ENCODE measurements at places on chromosomes 12 and 14. TPM values are rescaled to one million over a fixed set of nuclear protein-coding genes. Genes with fewer than 3 reads are reported as not detected.
A peak's percentile ranks its signal among the peaks of the same experiment; 100 is the strongest.

GRCh38 chr12:95607642-95608041 is 56.4 kb upstream of the USP44 start:
- no peak for DNase-seq

GRCh38 chr12:4648104-4648500 is 749 bp downstream of the AKAP3 start:
- no peak for DNase-seq

DNA sequence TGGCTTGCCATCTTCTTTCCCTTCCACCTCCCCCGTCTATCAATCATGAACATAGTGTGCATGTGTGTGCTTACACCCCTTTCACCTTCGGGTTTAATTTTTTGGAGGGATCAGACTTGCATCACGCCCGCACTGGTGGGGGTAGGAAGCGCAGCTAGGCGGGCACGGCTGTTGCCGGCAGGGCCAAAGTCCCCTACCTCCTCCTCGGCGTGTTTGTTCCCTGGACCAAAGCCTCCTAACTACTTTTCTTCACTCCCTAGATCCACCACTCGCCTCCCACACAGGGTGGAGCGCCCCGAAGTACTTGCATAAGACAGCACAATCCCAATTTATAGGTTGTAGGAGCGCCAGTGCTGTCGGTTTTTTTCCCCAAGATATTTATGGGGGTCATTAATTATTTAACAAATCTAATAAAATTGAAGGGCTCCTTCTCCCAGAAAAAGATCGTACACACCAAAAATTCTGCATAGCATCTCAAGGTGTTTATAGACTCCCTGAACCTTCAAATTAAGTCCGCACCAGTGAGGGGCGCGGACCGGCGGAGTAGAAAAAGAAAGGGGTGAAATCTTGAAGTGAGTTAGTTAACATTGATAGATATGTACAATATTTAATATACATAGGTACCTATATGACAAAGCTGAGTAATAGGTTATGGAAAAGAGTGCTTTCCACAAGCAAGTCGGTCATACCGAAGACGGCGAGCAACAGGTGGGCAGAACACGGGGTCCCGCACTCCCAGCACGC is 717 bp downstream of the PKP2 start:
- no peak for DNase-seq

Gene FGF6
- total RNA-seq: not detected

Gene GRIN2B
- not detected for total RNA-seq

Gene TCL1A
- total RNA-seq: not detected

Gene MDP1
- 15.7 TPM for total RNA-seq

Gene MYO1H
- total RNA-seq: 0.88 TPM

Gene ADCY6
- 125 TPM for total RNA-seq

GRCh38 chr12:64127811-64128210 is 94.3 kb downstream of the KICS2 start:
- DNase-seq: no peak

GRCh38 chr12:114835031-114835430 is 151.1 kb upstream of the TBX3 start:
- no peak for DNase-seq

- no peak for DNase-seq
These were observed 205.3 kb upstream of the SFSWAP start for GRCh38 chr12:131505561-131505960.

Gene ADAM20
- 0.57 TPM for total RNA-seq

GRCh38 chr12:29216797-29217575 is 67.9 kb downstream of the FAR2 start:
- DNase-seq: no peak

Gene TUNAR
- not detected for total RNA-seq

Gene VCPKMT
- total RNA-seq: 4.3 TPM

Gene GNB3
- 3.8 TPM for total RNA-seq

DNA sequence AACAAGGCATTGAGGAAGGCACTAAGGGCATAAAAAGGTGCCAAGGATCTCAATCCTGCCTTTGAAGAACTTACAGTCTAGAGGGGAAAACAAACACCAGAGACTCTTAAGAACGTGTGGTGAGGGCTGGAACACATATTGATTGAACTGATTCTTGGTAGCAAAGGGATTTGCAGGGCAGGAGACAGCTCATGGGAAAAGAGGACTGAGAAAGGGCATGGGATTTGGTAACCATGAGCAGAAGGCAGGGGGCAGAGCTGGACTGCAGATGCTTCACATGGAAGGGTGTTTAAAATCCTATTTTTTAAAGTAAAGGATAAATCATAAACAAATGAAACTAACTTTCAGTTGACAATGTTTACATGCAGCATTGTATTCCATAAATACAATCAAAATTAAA is 203.1 kb downstream of the ITPR2 start:
- no peak for DNase-seq

Gene AMDHD1
- 0.32 TPM for total RNA-seq

Gene CFAP54
- total RNA-seq: 0.42 TPM

GRCh38 chr12:11837216-11837934 is 187.9 kb downstream of the ETV6 start:
- DNase-seq: no peak

Gene SRSF5
- total RNA-seq: 210 TPM

DNA sequence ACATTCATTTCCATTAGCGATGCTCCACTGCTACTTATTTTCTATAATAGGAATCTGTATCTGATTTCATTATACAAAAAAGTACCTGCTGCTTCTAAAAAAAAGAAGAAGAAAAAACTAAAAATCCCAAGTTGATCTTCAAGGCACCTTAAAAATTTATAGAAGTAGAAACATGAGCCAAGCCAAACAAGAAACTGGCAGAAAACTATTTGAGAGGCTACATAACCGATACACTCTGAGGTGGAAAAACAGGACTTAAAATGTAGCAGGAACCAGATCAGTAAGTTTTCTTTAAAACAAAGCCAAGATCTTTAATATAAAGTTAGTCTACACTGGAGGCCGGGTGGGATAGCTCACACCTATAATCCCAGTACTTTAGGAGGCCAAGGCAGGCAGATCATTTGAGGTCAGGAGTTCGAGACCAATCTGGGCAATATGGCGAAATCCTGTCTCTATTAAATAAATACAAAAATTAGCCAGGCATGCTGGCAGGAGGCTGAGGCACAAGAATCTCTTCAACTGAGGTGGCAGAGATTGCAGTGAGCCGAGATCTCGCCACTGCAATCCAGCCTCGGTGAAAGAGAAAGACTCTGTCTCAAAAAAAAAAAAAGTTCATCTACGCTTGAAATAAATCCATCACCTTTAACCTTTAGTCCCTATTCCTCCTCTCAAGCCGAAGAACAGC is 278.6 kb downstream of the MED13L start:
- DNase-seq: no peak

GRCh38 chr12:109861689-109862314 is 18.5 kb downstream of the GLTP start:
- no peak for DNase-seq

Gene SERPINA9
- not detected for total RNA-seq

- DNase-seq: no peak
These were observed 14.0 kb downstream of the GIT2 start for GRCh38 chr12:109982210-109982609.

Gene OR11H7
- not detected for total RNA-seq

Gene PRH1
- 14.5 TPM for total RNA-seq

- DNase-seq: no peak
These were observed 133.5 kb upstream of the DAAM1 start for GRCh38 chr14:59055006-59055405.

Gene PRH2
- total RNA-seq: not detected

DNA sequence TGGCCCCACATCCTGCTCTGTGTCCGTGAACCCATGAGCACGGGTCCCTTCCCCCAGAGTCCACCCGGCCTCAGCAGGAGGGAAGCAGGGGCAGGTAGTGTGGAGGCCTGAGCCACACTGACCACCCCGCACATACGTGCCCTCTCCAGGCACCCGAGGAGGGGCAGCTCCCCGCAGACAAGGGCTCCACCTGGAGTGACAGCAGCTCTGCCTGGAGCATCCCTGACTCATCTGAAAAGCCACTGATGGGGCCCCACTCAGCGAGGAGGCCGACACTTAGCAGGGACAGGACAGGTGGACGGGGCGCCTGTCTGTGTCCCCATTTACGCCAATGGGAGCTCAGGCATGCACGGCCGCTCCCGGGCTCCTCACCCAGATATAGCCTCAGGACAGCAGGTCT is 237.6 kb upstream of the SFSWAP start:
- no peak for DNase-seq

- DNase-seq: no peak
These were observed 1598.3 kb downstream of the AACS start for GRCh38 chr12:126663304-126664094.

DNA sequence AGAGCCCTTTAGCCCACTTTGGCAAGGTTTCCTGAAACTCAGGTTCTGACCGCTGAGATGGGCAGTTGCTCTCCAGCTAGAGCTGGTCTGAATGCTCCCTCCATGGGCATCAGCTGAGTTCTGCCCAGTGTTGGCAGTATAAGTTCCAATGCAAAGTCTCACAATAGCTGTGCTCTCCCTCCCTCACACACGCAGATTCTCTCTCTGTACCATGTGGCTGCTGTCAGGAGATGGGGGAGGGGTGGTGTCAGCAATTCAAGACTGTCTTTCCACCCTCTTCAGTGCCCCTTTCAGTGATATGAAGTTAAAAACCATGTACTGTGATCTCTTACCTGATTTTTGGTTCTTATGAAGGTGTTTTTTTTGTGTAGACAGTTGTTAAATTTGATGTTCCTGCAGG is 164.3 kb upstream of the PLEKHA5 start:
- no peak for DNase-seq

GRCh38 chr12:3141339-3142321 is 64.5 kb downstream of the TSPAN9 start:
- no peak for DNase-seq

DNA sequence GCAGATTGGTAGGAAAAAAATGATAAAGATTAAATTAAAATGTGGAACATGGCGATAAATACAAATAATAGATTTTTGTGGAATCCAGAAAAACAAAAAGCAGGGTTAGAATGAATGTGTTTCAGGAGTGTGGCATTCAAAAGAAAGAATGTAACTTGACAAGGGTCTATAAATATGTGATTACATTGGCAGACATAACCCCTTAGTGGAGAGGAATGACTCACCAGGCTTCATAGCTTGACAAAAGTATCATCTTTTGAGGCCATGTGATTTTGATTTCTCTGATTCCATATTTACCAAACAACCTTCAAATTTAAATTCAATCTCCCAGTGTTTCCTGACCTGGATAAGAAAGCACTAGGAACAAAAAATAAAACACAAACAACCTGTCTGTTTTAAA is 24.4 kb upstream of the MGST1 start:
- DNase-seq: no peak

DNA sequence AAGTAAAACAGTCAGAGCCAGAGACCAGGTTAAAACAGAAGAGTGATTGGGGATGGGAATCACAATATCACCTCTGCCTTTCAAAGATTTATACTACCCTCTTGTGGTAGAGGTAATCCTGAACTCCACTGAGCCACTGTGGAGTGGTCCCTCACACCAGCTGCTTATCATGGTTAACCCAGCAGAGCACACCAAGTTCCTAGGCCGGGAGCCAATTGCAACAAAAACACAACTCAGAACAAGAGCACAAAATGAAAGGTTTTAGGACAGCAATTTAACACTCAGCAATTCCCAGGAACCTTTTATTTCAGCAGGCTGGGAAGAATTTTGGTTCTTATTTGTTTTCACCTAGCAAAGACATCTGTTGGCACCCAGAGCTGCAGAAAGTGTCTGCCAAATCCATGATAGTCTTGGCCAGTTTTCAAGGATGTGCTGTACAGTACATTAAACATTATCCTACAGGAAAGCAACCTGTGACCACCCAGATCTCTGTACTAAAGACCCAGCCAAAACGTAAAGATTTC is 220.5 kb upstream of the ATXN7L3B start:
- DNase-seq: peak; percentile 64

DNA sequence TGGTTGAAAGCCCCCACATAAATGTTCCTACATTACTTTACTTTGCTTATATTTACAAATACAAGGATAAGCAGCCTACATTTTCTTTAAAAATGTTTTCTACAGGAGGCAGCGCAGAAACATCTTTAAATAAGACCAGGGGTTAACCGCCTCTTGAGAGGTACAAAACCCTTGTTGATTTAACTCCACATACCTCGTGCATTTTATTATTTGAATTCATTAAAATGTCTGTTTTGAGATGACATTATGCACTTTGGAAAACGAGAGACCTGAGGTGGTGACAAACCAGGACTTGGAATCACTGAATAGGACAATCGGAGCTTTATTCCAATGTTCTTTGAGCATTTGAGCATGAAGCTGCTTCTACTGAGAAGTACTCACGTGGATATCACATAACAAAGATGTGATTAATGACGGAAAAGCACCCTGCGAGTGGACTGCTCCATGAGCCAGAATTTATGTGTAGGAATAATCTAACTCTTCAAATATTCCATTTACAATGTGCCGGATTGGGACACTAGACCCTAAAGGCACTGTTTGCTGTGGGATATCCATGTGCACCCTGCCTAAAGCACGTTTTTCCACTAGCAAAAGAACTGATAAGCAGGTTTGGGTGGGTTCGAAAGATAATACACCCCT is 746 bp upstream of the DUSP16 start:
- DNase-seq: no peak

- no peak for DNase-seq
These were observed 23.6 kb upstream of the ADAM20 start for GRCh38 chr14:70558356-70558755.

- DNase-seq: peak; percentile 70
These were observed 4.2 kb downstream of the RDH5 start for GRCh38 chr12:55724226-55724939.

- DNase-seq: no peak
These were observed 37.5 kb downstream of the TM7SF3 start for GRCh38 chr12:26976687-26977086.

- no peak for DNase-seq
These were observed 89.6 kb downstream of the ARF6 start for GRCh38 chr14:49982501-49982951.

GRCh38 chr14:95255013-95255412 is 64.7 kb downstream of the CLMN start:
- DNase-seq: no peak

GRCh38 chr12:5511256-5511643 is 79.3 kb downstream of the NTF3 start:
- no peak for DNase-seq

DNA sequence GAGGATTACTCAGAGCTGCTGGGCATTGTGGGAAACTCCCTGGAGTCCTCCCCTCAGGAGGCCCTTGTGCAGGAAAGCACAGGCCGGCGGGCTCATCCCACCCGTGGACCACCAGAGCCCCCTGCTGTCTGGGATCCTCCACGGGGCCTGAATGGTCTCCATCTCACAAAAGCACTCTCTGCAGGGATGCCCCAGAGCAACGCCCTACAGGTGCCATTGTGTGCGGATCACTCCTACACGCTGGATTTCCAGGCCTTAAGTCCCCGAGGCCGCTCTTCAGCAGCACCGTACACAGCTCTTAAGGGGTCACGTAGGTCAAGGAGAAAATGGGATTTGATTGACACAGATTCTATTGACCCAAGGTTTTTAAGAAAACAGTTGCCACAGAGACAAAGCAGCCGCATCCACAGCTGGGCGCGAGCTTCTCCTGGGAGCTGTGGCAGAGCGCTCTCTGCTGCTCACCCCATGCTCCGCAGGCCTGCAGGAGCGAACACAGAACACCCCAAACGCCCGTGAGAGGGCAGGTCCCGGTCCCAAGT is 36.7 kb upstream of the RIMBP2 start:
- DNase-seq: no peak

- no peak for DNase-seq
These were observed 24.3 kb downstream of the C12orf76 start for GRCh38 chr12:110024051-110024450.

Measured in right cardiac atrium (tissue), 5 donors.